ENCODE measurements at places on chromosomes 1 and 21.

DNA sequence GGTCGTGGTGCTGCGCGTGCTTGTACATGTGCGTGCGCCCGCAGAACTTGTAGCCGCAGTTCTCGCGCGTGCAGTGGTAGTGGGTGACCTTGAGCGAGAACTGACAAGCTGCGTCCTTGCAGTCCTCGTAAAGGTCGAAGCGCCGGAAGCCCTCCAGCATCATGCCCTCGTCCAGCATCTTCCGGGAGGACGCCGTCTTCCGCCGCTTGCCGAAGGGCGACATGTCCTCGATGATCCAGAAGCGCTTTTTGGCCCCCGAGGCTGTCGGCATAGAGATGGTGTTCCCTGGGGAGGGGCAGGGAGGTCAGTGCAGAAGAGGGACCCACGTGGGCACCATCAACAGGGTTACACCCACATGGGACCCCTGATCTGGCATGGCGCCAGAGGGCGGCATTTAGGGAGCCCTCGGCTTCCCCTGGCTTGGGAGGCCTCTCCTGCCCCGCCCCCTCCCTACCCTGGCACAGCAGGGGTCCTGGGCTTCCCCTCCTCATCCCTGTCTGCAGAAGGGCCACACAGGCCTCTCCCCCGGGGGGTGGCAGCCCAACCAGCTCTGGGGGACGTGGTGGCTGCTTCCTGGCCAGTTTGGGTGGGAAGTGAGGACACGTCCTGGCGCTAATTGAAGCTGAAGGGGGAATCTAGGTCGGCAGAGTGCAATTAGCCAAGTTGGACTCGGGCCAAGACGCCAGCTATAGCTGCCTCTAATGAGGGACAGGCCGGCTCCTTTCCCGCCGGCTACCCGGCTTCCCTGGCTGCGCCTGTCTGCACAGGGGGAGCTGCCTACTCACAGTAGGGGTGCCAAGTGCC is 156.5 kb downstream of the CASZ1 start:
- DNase-seq, result no peak

GRCh38 chr1:150791585-150791984 is 16.5 kb downstream of the CTSK start:
- DNase-seq, result no peak

- no peak for DNase-seq
Measured at GRCh38 chr1:99969260-99969728, 502 bp upstream of the SLC35A3 start.

- no peak for DNase-seq
Measured at GRCh38 chr1:227120826-227121225, 180.7 kb downstream of the COQ8A start.

DNA sequence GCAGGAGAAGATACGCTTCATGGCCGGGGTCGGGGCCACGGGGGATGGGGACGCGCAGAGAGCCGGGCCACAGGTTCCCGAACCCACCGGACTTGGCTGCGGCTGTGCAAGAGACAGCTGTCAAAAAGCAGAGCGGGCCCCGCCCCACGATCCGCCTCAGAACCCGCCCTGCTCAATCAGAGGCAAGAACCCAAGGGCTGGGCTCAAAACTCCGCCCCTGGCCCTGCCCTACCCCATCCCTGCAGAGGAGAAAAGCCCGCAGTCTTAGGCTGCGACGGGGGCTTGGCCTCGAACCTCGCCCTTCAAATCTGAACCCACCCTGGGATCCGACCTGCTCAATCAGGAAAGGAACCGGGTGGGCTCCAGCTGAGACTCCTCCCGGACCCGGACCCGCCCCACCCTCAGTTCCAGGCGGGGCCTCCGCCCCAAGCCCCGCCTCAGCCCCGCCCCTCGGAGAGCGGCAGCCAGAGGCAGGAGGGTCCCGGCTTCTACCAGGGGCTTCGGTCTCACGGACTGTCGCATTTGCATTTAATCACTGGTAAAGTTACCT is at the start of gene ANKRD35:
ANKRD35 (minus strand) TSS at position 129 of the 550 bp plus-strand sequence; CDS start at position 21, 108 bp downstream.
- DNase-seq, result peak; percentile 94

DNA sequence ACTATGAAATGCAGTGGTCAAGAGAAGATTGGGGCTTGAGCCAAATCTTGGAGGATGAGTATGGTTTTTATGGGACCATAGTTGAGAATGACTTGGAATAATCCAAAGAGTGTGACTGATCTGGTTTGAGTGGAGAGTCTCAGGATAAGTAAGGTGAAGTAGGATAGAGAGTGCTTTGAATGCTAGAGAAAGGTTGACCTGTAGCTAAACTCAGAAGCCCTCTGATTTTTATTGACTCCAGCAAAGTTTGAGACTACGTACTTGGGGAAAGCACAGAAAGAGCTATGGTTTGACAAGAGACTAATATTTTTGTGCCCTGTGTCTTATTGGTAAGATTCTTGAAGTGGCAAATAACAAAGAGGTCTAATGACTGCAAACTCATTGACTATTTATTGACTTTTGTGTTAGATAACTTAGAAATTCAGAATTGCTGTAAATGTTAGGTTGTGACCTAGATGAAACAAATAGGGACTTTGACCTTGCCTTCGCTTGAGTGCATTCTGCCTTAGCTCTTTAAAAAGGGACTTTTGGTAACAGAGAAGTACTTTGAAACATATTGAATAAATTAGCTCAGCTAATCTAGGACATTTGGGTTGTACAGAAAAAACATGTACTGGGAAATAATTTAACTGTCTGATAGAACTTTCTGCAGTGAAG is 35.1 kb downstream of the UAP1 start:
- no peak for DNase-seq

DNA sequence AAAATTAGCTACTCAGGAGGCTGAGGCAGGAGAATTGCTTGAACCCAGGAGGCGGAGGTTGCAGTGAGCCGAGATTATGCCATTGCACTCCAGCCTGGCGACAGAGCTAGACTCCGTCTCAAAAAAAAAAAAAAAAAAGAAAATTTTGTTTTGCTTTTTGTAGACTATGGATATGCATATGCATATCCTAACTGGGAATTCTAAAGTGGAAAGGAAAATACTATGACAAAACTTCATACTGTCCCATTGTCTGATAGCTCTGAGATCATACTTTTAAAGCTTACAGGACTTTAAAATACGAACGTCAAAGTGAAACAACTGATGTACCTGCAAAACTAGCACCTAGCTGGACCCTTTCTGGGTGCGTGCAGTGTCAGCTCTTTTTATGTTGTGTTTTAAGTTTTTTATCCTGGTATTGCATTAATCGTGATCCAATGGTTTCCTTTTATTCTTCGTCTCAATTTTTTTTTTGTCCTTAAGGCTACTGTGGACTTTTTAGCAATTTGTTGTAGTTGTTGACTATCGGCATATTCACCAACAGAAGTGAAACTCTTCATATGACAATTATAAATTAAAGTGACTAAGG is 19.2 kb downstream of the SPRTN start:
- DNase-seq, result no peak

DNA sequence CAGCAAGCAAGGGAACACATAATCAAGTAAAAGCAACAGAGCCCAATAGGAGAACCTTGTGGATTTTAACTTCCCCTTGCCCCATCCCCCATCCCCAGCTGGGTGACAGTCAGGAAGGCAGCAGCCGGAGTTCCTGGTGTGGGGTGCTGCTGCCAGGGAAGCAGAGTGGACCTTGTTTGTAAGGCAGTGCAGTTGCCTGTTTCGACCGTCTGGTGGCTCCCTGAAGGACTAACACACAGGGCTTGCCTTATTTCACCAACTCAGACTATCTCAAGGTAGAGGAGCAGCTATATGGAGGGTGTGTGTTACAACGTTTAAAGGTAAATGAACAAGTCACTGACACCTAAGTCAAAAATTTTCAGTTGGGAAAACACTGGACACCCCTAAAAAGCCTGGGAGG is 6.6 kb downstream of the KRTAP10-8 start:
- no peak for DNase-seq

GRCh38 chr1:30194741-30195423 is 528.5 kb downstream of the MATN1 start:
- DNase-seq, result no peak

- DNase-seq, result peak; percentile 3
Measured at GRCh38 chr1:101301446-101302057, 64.7 kb downstream of the S1PR1 start.

DNA sequence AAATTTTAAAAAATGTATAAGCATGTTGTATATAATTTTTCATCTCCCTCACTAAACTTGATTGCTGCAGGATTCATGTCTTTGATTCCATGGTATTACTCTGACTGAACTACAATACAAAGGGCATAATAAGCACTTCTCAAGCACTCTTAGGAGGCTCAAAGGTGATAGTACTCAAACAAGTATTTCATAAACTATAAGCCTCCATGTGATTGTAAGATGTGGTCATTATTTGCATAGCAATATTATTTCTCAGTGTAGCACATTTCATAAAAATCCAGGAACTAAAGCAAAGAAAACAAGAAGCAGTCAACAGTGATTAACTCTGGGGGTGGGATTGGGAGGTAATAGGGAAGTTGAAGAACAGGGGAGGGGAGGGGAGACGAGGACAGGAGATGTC is 106.2 kb upstream of the DPT start:
- no peak for DNase-seq

DNA sequence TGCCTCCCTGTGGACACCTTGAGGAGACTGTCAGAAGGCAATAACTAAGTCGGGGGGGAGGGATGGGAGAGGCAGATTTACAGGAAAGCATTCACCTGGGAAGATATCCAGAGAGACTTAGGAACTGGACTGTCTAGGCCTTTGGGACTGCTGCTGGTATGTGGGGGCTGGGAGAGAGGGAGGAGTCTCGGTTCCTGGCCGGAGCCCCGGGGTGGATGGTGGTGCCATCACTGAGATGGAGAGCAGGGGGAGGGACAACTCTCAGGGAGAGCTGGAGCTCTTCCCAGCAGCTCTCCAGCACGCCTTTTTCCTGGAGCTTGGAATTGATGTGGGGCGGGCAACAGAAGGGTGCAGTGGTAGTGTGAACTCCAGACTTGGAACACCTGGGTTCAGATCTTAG is 22.1 kb downstream of the PTPRF start:
- DNase-seq, result no peak

- no peak for DNase-seq
Measured at GRCh38 chr21:32519945-32520874, 65.1 kb downstream of the TCP10L start.

DNA sequence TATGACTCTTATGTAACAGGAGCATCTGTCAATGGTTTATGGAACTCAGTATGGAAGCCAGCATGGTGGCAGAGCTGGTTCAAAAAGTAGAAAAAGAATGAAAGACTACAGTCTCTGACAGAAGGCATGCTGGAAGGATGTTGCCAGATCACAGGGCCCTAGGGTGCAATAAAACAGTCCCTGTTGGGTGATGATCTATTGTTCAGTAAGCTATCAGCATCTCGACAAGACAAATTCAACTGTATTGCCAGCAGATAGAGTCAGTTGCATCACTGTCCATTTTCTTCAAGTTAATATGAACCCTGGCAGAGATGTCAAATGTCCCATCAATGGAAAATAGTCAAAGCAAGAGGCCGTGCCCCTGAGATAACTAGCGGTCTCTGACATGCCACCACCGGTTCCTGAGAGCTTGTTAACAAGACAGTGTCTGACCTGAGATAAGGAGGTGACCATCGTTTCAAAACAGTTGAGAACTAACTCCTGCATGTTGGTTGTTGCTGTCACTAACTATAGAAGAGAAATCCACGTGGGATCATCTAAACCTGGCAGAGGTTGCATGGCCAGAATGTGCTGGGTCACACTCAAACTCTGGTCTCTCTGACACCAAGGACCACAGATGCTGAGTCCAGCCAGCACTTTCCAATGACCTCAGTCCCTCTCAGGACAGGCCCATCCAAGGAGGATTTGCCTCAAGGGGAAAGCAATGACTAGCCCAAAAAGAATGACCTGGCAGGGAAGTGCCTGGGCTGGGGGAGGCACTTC is 125.9 kb downstream of the RIPK4 start:
- DNase-seq, result peak; percentile 80

GRCh38 chr1:183780159-183780558 is 24.8 kb upstream of the RGL1 start:
- DNase-seq, result no peak

Data from islet precursor cell (in vitro differentiated cells).